Activated T-helper 1 cell treated with anti-CD3 and anti-CD28 coated beads, Interleukin-2, amount 50 U/mL, for 16 hours (primary cell): ENCODE measurements at places on chromosomes 13 and 19.

DNA sequence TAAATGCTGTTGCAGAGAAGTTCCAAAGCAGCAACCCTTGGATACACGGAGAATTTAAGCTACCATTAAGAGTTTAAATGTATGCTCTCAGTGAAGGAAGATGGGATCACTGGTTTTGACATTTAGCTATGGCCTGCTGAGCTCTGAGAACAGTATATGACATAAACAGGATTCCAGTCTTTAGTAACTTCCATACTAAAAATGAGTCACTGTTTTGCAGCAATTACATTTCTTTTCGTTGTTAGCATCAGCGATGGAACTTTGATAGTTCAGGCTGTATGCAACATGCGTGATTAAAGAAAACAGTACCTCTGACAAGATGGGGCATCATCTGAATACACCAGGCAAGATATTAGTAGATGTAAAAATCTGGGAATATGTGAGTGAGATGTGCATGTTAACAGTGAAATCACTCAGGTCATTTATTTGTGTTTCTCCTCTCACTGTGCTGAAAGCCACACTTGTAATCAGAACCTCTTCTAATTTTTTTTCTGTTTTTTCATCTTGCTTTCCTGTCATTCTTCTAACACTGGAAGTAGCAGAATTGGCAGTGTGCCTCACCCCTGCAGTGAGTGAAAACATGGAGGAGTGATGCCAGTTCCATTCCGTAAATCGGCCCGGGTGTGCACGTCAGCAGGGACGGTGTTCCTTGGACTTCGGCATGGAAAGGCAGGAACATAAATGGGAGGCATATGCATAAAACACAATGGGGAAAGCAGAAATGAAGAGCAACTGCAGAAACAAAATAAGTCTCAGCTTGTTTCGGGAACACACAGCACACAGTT, 361.5 kb downstream of the OXGR1 start:
- DNase-seq = no peak

- no peak for DNase-seq
Observed at GRCh38 chr19:31500197-31500830, 151.1 kb upstream of the TSHZ3 start.

- no peak for DNase-seq
Observed at GRCh38 chr13:110485604-110486003, 75.9 kb downstream of the RAB20 start.

DNA sequence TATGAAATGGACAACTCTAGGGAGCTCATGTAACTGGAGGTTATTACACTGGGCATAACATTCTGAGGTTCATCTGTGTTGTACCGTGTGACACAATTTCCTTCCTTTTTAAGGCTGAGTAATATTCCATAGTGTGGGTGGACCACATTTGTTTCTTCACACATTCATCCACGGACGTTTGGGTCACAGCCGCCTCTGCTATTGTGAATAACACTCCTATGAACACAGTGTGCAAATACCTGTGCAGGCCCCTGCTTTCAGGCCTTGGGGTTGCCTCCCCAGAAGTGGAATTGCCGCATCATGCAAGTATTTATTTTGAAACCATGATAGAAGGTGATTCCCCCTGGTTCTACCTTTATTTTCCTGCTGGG, 63.4 kb upstream of the MCF2L start:
- DNase-seq = no peak

- no peak for DNase-seq
Observed at GRCh38 chr19:49700563-49700962, 9.6 kb downstream of the CPT1C start.

GRCh38 chr19:42397263-42398166, 7.4 kb upstream of the CNFN start:
- no peak for DNase-seq

DNA sequence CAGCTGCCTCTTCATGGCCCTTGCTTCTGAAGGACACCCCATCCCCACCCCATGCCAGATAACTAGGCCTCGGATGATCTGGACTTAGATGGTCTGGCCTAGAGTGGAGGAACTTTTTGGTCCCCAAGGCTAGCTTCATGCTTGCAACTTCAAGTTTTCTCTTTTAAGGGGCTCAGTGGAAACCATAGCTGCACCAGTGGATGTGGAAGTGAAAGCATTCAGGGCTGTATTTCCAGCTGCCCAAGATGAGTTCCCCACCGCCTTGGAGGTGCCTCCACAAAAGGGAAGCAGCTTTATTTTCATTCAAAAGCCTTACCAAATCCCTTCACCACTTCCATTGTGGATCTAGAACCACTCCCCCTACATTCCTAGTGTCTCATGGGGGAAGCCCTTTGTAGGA, 17.6 kb upstream of the GSX1 start:
- DNase-seq = no peak

DNA sequence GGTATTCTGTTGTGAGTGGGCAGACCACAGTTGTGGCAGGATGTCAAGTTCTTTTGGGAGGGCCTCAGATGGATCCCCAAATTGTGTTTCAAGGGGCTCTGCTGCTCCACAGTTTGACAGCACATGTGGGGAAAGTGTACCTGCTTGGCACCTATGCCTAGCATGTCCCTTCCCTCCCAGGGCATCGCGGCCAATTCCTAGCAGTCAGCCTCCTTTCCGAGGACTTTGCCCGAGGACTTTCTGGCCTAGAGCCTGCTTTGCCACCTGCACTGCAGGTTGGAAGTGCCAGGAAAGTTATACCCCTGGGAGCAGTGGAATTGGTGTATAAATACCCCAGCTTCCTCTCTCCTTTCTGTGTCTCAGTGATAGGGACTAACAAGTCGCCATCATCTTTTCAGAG, 11.9 kb upstream of the GPR12 start:
- no peak for DNase-seq

- DNase-seq = no peak
Observed at GRCh38 chr19:50792272-50793250, 2.3 kb downstream of the ACP4 start.

DNA sequence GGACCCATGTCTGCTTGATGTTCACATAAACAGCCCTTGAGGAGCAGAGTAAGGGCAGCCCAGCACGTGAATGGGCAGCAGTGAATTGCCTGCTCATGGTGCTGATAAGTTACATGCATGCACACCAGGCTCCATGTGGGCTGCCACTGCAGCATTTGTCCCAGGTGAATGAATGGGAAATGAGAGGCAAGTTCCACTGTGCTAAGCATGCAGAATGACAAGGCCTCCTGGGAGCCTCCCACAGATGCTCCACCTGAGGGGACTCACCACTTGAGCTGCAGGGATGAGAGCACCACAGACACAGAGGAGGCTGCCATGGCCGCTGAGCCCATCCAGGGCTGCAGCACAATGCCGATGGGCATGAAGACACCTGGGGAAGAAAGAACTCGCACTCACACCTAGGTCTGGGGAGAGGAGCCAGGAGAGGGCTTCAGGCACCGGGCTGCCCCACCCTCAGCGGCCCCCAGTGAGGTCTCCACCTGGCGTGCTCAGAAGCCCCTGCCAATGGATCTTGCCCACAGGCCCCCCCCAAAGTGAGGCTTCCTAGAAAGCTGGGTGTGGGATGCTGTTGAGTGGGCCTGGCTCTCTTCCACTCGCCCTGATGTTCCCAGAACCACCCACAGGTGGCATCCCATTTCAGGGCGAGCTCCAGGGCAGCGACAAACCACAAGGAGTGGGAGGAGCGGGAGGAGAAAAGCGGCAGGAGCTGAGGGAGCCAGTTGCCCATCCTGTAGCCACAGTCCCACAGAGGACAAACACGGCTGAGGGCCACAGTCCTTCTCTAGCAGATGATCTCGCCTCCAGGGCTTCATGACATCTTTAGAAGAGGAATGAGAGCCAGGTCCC, 73.8 kb downstream of the CCDC70 start:
- DNase-seq = no peak

DNA sequence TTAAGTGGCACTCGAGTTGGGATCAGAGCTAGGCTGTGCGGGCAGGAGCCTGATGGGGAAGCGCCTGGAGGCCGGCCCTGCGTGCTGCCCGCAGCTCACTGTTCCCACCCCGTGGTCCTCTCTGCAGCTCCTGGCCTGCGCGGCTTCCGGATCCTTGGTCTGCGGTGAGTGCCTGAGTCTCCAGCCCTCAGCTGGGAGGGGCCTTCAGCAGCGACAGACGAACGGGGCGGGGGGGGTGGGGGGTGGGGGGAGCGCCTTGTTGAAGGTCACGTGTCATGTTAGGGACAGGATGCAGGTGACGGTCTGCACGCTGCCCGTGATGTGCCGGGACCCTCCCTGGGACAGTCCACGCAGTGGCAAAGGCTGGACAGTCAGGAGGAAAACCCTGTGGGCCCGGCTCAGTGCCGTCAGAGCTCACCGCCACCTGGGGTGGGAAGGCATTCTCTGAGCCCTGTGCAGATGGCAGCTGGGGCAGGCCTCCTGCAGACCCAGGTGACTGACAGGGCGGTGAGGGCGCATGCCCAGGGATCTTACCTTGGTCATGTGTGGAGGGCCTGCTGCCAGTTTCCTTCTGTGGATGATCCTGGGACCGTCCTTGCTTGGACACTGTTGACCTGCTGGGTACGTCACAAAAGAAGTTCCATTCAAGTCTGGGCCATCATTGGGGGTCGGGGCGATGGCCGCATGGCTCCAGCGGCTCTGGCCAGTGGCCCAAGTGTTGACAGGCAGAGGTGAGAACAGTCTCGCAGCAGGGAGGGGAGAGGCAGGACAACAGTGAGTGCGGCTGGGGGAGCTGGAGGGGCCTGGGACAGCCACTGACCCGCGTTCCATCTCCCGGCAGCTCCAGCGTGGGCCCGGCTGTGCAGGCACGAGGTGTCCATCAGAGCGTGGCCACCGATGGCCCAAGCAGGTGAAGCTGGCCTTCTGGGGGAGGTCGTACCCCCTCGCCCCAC, 4.3 kb downstream of the NDUFS7 start:
- no peak for DNase-seq
